Pons (tissue), 1 donor: ENCODE measurements at places on chromosomes 2 and 18.

GRCh38 chr2:145267451-145267850 is 747.5 kb upstream of the ZEB2 start:
- no peak for DNase-seq

DNA sequence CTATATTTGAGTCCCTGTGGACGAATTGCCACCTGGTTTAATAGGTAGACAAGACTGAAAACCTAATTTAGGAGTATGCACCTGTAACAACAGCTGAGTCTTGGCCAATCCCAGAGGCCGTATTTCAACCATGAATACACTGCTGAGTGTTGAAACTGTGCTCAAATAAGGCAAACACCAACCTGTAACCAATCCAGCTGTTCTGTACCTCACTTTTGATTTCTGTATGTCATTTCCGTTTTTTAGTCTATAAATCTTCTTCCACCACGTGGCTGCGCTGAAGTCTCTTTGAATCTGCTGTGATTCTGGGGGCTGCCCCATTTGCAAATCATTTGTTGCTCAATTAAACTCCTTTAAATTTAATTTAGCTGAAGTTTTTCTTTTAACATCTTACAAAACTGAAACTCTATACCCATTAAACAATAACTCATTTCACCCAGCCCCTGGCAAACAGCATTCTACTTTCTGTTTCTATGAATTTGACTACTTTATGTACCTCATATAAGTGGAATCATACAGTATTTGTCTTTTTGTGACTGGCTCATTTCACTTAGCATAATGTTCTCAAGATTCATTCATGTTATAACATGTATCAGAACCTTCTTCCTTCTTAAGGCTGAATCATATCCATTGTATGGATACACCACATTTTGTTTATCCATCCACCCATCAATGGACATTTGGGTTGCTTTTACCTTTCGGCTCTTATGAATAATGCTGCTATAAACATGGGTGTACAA is 7.5 kb upstream of the YPEL5 start:
- no peak for DNase-seq

DNA sequence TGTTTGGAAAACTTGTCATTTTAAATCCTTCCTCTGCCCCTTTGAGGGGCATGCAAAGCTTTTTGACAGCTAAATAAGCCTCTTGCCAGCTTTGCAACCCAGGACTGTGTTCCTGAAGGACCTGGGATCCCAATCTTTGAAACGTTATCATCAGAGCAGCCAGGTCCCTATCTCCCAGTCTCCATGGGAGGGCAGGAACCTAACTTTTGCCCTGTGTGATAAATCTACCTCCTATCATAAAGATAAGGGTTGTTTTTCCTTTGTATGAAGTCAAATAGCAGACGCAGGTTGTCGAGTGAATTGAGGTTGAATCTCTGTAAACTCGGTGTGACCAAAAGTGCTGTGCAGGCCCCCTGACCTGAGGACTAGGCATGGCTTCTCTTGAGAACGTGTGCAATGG is 30.1 kb downstream of the TPRKB start:
- DNase-seq, result no peak

- no peak for DNase-seq
Observed at GRCh38 chr18:54806526-54806925, 21.8 kb upstream of the RAB27B start.

GRCh38 chr2:117674172-117674571 is 140.3 kb upstream of the DDX18 start:
- no peak for DNase-seq

DNA sequence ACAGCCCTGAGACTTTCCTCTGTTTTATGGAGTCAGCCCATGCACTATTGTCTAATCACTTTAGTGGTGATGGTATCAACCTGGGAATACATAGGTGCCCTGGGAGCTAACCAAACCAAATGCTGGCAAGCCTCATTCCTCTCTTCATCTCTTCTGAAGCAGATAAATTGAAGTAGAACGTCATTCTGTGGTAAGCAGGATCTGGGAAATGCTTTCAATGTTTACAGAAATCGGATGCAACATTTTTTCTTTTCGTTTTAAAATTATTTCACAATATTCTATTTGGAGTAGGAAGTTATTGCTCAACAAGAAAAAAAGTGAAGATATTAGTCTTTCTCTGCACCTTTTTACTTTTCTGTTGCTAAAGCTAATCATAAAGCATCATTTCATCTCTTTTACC is 114.2 kb downstream of the RBMS1 start:
- no peak for DNase-seq

DNA sequence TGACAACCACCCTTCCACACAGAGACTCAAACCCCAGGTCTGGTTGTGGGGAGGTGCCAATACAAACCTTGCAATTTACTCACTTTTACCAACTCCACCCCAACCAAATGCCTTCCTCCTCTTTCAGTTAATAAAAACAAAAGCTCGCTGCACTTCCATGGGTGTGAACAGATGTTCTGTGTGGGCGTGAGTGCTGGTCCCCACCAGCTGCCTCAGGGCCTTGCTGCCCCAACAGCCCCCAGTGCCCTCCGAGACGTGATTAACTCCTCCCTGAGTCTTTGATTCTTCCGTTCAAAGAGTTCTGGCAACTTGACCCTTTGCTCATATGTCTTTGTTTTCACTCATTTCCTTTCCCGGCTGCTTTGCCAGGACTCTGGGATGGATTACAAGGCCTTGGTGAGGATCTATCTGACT is 258.9 kb upstream of the CXCR4 start:
- DNase-seq, result no peak
